ENCODE measurements at places on chromosomes 1 and 21.

DNA sequence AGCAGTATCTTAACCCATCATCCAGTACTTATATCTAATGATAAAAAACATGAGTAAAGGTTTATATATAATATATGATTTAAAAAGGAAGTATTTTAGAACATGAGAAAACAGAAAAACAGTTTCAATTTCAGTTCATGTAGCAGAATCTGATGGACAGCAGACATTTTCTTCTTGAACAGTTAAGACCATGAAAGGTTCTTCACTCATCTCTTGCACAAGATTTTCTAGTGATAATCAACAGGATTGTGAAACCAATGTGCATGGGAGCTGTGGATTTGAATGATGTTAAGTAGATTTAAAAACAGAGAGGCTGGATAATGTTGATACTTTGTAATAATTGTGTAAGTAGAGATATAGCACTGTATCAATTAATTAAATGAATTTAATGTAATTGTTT, 1297.6 kb downstream of the BRINP3 start:
- DNase-seq: no peak

DNA sequence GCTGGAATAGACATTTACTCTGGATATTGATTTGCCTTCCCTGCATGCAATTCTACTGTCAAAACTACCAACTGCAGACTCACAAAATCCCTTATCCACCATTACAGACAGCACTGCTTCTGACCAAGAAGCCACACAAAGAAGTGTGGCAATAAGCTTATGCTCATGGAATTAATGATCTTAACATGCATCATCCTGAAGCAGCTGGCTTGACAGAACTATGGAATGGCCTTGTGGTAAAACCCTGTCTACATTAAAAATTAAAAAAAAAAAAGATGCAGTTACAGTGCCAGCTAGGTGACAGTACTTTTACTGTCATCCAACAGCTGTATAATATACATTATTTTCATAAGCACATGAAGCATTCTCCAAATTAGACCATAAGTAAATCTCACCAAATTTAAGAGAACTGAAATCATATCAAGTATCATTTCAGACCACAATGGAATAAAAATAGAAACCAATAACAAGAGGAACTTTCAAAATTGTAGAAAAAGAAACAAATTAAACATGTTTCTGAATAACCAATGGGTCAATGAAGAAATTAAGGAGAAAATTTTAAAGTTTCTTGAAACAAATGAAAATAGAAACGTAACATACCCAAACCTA, 70.7 kb downstream of the SCMH1 start:
- DNase-seq: no peak

DNA sequence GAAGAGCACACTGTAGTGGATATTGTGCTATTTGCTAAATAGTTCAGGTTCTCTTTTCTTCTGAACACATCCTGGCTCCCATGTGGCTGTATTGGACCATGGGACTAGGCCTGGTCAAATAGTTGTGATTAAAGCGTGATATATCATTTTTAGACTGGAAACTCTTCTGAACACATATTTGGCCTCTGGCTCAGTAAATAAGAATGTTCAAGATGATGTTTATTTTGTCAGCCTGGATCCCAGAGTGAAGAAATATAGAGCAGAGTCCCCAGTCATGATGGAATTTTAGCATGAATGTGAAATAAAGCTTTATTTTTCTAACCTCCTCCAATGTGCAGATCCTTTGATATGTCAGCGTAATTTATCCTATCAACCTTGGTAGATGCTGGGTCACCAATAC, 542.6 kb downstream of the ADGRL2 start:
- DNase-seq: no peak

DNA sequence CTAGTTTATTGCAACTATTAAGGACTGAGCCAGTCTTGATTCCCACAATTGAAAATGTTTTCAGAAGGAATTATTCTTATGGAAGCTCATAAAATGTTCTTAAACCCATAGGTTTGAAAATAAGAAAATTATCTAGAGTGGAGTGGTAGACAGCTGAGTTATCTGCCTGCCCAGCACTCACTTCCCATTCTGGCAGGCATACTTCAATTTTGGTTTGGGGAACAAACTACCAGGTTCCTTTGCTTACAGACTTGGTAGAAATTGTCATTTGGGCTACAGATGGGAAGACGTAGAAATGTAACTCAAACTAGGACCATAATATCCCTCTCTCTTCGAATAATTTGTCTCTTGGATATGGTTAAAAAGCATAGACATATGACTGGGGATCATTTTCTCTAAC, 18.4 kb downstream of the JUN start:
- DNase-seq: no peak

DNA sequence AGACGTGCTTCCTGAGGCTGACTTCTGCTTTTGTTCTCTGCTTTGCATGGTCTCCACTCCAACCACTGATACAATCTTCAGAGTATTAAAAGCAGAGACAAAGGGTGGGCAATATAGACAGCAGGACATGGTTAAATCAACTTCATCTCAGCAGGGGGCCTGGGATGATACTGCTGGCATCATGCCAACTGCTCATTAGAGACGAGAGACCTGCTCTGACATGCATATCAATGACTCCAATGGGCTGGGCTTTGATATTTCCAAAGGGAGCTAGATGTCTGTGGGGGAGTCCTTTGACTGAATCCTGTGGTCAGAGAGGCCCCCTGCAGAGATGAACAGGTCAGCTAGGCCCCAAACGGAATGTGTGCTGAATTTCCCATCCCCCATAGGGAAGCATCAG, 106.6 kb downstream of the ACTL8 start:
- DNase-seq: no peak

GRCh38 chr1:228037401-228038386, 30.9 kb downstream of the WNT3A start:
- DNase-seq: peak; percentile 65

DNA sequence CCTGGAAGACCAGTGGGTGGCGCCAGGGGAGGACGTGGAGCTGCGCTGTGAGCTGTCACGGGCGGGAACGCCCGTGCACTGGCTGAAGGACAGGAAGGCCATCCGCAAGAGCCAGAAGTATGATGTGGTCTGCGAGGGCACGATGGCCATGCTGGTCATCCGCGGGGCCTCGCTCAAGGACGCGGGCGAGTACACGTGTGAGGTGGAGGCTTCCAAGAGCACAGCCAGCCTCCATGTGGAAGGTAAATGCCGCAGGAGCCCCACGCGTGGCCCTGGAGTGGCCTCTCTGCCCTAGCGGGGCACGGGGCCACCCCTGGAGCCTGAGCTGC, 75.2 kb downstream of the OBSCN start:
- DNase-seq: no peak

DNA sequence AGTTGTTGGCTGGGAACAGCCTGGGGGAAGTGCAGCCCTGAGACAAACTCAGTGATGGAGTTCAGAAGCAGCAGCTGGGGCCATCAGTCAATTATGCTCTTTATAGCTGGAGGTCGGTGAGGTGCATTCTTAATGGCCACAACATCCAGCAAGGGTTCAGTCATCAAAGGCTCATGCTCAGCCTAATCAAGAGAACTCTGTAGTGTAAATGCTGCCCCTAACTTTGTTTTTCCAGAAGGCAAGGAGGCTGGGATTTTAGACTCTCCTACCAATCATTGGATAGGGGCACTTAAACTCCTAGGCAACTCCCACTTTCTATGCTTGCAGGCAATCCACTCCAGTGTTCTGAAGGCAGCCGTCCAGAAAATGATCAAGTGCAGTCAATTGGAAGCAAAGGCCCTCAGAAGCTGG, 15.0 kb upstream of the RGS4 start:
- DNase-seq: no peak

DNA sequence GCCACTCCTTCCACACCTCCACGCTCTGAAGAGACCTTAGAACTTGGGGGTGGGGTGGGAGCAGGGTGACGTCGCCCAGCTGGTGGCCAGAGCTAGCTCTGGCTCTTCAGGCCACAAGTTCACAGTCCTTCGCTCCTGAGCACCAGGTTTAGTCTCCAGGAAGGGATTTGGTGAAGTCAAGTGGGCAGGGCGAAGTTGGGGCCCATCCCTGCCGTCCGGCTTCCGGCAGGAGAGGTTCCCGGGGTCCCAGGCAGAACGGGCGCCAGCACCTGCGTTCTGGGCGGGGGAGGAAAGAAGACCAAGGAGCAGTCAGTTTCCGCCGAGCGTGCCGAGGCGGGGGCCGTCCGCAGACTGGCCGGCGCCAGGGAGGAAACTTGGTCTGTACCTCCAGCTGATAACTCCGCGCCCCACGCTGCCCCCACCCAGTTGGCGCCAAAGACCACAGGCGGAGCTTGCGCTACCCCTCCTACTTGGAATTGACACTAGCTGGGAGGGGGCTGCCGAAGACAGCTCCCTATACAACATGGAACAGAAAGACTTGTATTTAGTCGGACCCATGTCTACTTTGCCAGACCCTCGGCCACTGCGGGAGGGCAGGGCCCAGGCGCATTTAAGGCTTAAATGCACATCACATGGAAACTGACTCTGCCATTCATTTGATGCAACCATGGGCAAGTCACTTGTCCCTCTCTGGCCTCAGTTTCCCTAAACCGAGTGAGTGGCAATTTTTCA, 995 bp downstream of the ID3 start:
- DNase-seq: peak; percentile 63

DNA sequence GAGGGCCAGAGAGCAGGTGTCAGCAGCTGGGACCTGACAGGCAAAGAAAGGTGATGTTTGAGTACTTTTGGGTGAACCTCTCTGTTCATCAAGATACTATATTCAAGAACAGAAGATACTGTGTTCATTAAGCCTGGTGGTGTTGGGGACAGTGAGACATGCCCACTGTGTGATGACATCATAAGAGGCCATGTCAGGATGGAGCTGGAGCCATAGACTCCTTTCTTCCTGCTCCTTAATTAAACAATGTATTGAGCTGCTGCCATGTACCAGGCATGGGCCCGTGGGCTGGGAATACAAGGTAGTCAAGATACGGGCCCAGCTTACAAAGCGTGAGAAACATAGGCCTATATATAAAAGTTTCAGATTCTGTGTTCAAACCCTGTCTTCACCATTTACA, 435.4 kb downstream of the RPS6KC1 start:
- DNase-seq: no peak

- DNase-seq: no peak
Observed at GRCh38 chr1:54350360-54350759, 55.8 kb downstream of the SSBP3 start.

GRCh38 chr1:17721444-17721843, 33.7 kb upstream of the ACTL8 start:
- no peak for DNase-seq

DNA sequence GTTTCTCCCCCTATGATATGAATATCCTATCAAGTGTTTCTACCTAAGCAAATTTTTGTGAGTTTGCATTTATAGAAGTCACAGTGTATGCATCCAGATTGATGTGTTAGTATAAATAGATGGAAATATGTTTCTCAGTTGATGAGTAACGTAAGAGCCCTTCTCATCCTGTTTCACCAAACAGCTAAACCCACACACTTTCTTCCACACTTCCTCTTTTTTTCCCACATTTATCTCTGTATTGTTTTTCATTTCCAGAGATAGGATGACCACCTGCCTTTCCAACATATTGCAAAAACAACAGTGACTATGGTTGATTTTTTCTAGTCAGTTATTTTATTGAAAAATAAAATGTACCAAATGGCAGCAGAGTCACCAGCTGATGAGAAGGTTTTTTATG, 490.1 kb downstream of the NEGR1 start:
- no peak for DNase-seq

GRCh38 chr1:232769733-232770132, 35.5 kb upstream of the MAP10 start:
- no peak for DNase-seq

- no peak for DNase-seq
Observed at GRCh38 chr1:101037316-101037715, 11.7 kb upstream of the DPH5 start.

DNA sequence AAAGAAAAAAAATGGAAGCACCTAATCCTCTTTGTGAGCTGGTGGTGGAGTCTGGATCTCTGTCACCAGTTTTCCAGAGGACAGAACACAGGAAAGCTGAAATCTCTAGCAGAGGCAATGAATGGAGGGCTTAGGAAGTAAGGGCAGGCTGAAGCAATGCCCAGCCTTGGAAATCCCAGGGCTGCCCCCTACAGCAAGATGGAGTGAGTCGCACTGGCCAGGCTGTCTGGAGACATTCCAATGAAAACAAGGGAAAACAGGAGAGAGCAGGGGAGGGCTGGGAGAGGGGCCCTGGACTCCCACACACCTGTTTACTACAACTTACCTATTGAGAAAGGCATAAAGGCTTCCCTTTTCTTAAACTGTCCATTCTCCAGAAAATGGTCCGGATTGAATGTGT, 25.9 kb downstream of the CYP2J2 start:
- no peak for DNase-seq
